Calu3 (cell line): ENCODE measurements at places on chromosomes 7 and 10.
A peak's percentile ranks its signal among the peaks of the same experiment; 100 is the strongest.

DNA sequence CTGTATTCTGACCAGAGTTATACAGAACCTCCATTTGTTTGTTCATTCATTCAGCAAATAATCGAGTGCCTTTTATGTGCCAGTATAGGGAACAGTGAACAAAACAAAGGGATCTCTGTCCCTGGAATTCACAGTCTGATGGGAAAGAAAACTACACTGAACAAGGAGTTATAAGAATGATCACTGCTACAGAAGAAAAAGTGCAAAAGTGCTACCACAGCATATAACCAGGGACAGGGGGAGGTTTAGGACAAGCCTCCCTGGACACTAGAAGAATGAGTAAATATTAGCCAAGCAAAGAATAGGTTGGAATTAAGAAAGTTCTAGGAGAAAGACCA is 4.2 kb downstream of the CLDN12 start:
- no peak for DNase-seq

- DNase-seq: no peak
Observed at GRCh38 chr10:19003341-19003740, 45.3 kb upstream of the MALRD1 start.

GRCh38 chr10:15367296-15368085 is 3.6 kb downstream of the FAM171A1 start:
- DNase-seq: no peak

DNA sequence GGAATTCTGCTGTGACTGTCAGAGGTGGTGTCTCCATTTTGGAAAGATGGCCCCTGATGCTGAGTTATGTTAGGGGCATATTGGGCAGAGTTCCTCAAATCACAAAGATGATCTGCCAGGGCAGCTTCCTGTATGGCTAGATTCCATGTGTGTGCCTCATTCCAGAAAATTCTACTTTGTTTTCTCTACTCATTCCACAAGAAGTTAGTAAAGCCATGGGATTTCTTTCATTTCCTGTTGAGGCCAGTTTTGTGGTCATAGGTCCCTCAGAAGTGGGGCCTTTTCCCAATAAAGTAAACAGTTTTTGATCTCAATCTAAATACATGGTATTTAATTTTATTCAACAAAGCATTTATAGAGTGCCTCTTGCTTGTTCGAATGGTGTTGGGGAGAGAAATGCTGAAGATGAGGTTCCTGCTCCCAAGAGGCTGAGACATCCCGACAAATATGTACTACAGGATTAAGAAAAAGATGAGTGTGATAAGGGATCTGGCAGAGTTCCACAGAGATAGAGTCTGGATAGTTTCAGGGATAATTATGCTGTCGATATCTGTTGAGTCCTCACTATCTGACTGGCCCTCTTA is 33.0 kb downstream of the MINDY4 start:
- no peak for DNase-seq

- DNase-seq: no peak
Observed at GRCh38 chr7:50363327-50364060, 59.0 kb downstream of the IKZF1 start.

DNA sequence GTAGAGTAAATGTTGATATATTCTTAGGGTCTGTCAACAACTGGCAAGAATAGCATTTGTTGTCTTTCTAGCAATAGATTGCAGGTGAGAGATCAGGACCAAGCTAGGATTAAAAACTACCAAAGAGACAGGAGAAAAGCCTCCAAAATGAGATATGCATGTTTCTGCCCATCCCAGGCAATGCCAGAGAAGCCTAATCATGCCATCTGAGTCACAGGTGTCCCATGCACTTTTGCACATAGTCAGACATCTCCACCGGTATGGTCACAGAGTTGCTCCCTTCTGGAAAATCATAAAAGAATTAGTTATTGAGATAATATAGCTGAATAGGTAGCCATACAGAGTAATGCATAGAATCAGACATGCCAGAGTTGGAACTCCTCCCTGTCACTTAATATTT is 50.6 kb downstream of the PDK4 start:
- no peak for DNase-seq

DNA sequence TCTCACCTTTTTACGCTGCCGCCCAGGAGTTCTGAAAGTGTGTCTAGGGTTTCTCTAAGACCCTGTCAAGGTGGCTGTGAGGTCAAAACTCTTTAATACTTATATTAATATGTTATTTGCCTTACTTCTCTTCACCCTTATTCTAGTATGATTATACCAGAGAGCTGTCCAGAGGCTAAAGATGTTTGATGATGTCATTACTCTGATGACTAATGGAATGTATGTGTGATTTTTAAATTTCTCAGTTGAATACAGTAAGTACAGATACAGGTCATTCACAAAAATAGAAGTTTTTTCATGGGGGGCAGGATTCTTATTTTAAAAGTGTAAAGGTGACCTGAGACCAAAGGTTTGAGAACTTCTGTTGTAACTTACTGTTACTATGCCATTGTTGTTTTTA is 150.6 kb upstream of the FOXP2 start:
- DNase-seq: no peak

DNA sequence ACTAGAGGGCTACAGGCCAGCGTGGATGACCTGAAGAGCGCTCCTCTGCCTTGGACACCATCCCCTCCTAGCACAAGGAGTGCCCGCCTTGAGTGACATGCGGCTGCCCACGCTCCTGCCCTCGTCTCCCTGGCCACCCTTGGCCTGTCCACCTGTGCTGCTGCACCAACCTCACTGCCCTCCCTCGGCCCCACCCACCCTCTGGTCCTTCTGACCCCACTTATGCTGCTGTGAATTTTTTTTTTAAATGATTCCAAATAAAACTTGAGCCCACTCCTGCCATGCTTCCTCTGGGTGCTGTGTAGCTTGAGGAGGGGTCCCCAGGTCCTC is 4.5 kb downstream of the SNCG start:
- DNase-seq: no peak

DNA sequence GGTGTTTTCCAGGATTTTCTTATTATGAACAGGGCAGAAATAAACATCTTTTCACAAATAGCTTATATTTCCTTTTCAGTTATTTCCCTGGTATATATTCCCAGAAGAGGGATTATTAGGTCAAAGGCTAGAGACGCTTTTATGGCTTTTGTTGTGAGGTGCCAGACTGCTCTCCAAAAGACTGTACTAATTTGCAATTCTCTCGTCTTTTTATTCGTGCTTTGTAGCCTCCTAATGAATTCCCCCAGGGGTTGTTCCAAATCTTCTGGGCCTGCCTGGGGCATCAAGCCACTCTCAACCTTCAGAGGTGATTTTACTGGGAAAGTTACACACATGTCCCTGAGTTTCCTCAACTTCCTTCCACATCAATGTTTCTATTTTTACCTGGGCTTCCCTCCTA is 34.0 kb upstream of the R3HCC1L start:
- no peak for DNase-seq

DNA sequence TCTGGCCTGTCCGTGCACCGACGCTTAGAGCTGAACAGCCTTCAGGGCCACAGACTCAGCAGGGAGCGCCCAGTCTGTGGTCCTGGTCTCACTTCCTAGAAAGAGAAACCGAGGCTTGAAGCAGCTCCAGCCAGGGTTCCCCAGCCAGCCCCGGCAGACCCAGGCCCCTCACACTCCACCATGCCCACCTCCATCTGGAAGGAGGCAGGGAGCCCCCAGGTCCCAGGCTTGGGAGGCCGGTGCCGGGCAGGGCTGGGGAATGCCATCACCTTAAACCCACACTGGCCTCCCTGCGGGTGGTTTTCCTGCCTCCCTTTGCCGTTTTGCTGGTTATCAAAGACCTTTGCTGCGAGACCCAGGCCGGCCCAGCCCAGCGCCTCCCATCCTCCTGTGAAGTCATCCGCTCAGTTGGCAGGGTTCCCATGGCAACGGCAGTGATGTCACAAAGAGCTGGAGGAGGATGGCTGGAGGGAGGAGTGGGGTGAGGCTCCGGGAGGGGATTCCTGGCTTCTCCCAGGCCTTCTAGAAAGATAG is 24.0 kb downstream of the ELFN1 start:
- DNase-seq: peak; percentile 39

- DNase-seq: no peak
Observed at GRCh38 chr10:119832951-119833350, 39.7 kb downstream of the MCMBP start.

DNA sequence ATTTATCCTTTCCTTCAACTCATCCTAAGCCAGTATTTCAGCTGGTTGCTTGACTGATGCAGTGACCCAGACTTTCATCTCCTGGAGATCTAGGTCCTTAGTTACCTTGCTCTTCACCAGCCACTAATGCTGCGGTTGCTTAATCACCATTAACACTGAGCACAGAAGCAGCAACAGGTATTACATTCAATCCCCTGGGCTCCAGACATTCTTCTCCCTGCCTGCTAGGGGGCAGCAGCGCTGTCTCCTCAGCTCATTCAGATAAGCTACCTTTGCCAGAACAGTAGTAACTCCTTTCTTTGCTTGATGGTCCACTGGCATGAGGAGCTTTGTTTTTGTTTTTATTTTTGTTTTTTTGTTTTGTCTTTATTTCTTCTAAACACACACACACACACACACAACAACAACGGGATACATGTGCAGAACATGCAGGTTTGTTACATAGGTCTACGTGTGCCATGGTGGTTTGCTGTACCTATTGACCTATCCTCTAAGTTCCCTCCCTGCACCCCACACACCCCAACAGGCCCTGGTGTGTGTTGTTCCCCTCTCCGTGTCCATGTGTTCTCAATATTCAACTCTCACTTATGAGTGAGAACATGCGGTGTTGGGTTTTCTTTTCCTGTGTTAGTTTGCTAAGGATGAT is 1043.2 kb upstream of the C7orf33 start:
- DNase-seq: no peak

GRCh38 chr10:67884842-67885670 is 600 bp downstream of the SIRT1 start:
- peak; percentile 85 for DNase-seq

DNA sequence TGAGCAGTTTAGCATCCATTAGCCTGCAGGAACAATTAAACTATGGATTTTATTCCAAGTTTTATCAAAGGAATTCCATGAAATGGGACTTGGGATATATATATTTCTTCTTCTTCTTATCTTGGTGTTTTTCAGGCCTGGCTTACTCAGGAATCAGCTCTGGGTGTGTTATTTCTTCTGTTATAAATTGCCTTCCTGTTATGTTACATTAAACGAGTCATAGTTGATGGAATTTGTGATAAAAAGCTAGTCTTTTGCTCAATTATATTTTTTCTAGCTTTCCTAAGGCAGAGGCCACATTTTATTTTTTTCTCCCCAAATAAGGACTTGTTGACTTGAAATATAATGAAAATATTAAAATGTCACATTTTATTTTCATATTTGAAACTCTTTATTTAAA is 141.3 kb downstream of the EPC1 start:
- no peak for DNase-seq

GRCh38 chr7:38934051-38934450 is 25.1 kb upstream of the VPS41 start:
- DNase-seq: no peak

- no peak for DNase-seq
Observed at GRCh38 chr7:88363249-88363648, 56.6 kb upstream of the STEAP4 start.

DNA sequence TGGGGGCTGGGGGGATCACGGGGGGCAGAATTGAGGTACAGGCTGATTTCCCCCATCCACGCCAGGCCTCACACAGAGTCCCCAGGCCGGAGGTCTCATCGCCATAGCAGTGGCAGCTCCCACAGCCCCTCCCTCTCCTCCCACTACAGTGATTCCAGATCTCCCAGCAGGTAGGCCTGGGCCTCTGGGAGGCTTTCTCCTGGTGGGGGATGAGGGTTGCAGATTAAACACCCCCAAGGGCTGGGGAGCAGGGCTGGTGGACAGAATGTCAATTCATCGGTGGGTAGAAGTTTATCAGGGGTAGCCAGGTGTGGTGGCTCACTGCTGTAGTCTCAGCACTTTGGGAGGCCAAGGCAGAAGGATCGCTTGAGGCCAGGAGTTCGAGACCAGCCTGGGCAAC is 37.2 kb upstream of the HSPB1 start:
- DNase-seq: no peak

GRCh38 chr7:5426226-5426475 is 2.5 kb upstream of the TNRC18 start:
- no peak for DNase-seq

DNA sequence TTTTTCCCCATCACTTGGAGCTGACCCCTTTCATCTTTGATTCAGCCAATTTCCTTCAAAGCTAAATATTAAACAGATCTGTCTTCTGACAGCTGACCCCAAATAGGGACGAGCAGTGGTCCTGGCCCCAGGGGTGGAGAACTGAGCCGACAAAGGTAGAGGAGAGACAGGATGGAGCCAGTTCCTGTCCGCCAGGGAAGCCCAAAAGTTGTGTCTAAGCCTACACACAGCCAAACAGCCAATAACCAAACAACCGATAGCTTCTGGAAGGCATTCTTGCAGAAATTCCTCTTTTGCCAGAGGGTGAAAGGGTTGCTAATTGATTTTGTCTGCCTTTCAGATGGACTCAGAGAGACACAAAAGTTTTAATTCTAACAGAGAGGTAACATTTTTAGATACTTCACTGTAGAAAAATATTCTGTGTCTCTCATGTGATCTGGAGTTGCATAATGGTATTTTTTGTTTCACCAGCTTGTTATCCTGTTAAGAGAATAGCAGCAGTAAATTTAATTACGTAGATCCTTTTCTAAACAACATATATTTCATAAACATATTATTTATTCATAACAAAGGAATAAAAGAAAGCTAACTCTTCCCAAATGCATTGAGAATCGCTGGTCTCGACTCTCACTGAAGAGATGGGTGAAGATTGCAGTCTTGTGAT is 161.7 kb upstream of the LYZL1 start:
- no peak for DNase-seq

- DNase-seq: no peak
Observed at GRCh38 chr7:88115816-88116215, 104.0 kb downstream of the SRI start.

GRCh38 chr10:119665901-119666708 is 14.9 kb downstream of the BAG3 start:
- DNase-seq: no peak

GRCh38 chr10:89909752-89910151 is 208.4 kb downstream of the KIF20B start:
- no peak for DNase-seq

- DNase-seq: no peak
Observed at GRCh38 chr7:21383227-21384220, 44.4 kb upstream of the SP4 start.

DNA sequence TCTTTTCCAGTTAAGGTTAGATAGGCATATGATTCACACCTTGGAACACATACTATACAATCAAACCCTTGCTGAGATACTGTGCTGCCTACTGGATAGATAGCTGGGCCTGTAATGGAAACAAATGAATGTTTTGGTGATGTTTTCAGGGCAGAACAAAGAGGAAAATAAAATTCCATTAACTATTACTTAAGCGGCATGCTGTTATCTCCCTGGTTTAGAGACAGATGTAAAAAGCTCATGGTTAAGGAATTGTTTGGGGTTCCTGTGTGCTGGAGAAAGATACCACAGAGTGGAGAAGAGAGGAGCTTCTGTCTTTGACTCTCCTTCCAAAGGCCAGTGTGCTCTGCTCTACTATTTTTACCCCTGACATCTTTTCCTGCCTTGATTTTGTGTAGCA is 341.1 kb downstream of the PLXDC2 start:
- DNase-seq: no peak

- DNase-seq: no peak
Observed at GRCh38 chr7:139673230-139673629, 104.6 kb downstream of the HIPK2 start.
